Activated CD4-positive, alpha-beta memory T cell treated with anti-CD3 and anti-CD28 coated beads, Interleukin-2, amount 10 ng/mL, durations not matched to agents 7 days and 5 days (primary cell): ENCODE measurements at places on chromosomes 4 and X. TPM values are rescaled to one million over a fixed set of nuclear protein-coding genes. Genes with fewer than 3 reads are reported as not detected.
A peak's percentile ranks its signal among the peaks of the same experiment; 100 is the strongest.

DNA sequence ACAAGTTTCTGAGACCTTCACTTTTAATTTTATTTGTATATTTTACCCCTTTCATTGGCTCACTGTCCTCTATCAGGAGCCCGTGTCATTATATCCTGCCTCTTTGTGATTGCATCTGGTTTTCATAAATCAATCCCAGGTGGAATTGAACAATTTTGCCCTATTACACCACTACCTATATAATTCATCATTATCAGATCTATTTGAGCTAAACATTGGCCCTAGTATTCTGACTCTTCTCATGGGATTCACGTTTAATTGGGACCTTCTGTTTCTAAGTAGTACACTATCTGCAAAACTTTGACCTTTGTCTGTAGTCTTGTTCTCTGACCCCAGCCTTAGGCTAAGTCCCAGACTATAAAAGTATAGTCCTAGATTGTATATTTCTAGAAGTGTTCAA lies 114.1 kb downstream of the FAT4 start:
- DNase-seq, result no peak
- no peak overlapping the region for H3K4me3 ChIP-seq
- no peaks in the 10 kb centered on the region for H3K36me3 ChIP-seq
- H3K27me3 ChIP-seq, result no peaks in the 10 kb centered on the region
- H3K27ac ChIP-seq, result no peak overlapping the region

Gene FAM149A
- total RNA-seq, result 0.38 TPM

GRCh38 chr4:180436361-180436760 lies 1806.8 kb upstream of the TENM3 start:
- H3K27me3 ChIP-seq, result no peaks in the 10 kb centered on the region
- DNase-seq, result no peak
- H3K36me3 ChIP-seq, result no peaks in the 10 kb centered on the region
- no peak overlapping the region for H3K27ac ChIP-seq
- H3K4me1 ChIP-seq, result no peaks in the 10 kb centered on the region
- H3K4me3 ChIP-seq, result no peak overlapping the region

DNA sequence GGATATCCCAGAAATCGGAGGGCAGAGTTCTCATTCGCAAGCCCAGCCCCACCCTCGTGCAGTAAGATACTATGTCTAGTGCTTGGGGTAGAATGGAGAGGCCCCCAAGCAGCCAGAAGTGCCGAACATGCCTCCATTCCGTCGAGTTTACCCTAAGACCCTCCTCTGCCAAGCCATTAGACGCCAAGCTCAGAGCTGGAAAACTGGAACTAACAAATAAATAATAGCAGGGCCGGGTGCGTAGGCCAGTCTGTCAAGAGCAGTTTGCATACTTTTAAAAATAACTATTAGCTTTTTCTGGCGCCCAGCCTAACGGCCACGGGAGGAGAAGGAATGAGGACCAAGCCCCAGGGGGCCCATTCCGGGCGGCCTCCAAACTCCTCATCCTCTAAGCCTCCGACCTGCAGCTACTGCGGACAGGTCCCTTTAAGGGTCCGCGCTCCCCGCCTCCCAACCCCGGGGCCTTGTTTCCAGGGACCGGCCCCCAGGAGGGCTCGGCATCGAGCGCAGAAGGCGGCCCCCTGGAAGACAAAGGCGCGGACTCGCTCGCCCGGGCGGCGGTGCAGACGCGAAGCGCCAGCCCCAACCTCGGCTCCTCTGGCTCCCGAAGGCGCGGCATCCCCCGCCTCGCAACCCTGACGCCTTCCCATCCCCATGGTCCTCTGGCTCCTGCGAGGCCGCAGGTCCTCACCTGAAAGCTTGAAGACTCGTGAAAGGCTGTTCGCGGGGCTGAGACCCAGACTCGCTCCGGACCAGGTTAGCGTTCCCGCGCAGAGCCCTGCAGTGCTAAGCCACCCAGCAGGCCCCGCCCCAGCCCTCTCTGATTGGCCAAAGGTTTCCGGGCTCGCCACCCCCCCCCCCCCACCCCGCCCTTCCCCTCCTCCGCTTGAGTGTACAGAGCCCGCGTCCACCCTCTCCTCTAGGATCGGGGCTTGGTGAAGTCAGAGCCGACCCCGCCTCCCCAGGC lies at the start of gene TMSB15A:
Gene TMSB15A (minus strand): TSS at position 765 of the 967 bp plus-strand sequence.
- peaks cover 5% of the 10 kb centered on the region for H3K4me1 ChIP-seq
- peak; percentile 42 for DNase-seq
- peak within 1 kb of the TSS; percentile 69 for H3K4me3 ChIP-seq
- H3K36me3 ChIP-seq, result no peaks in the 10 kb centered on the region

DNA sequence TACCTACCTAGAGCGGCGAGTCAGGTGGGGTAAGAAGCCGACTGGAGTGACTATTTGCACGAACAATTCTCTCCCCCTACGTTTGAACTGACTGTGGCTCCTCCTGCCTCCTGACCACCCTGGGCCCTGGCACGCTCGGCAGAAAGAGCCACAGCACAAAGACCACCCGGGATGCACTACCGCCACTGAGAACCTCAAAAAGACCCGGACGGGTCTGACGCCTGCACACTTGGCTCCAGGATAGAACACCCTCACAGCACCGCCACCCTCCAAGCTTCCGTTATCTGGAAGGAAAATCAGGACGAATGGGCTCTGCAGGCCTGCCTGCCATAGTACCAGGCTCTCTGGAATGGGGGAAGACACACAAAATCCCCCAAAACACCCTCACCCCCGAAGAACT lies 2.2 kb downstream of the LRPAP1 start:
- peaks cover 26% of the 10 kb centered on the region for H3K4me1 ChIP-seq
- DNase-seq, result no peak
- H3K36me3 ChIP-seq, result peaks cover 7% of the 10 kb centered on the region
- peaks cover 3% of the 10 kb centered on the region for H3K27me3 ChIP-seq
- no peak overlapping the region for H3K4me3 ChIP-seq
- no peak overlapping the region for H3K27ac ChIP-seq

DNA sequence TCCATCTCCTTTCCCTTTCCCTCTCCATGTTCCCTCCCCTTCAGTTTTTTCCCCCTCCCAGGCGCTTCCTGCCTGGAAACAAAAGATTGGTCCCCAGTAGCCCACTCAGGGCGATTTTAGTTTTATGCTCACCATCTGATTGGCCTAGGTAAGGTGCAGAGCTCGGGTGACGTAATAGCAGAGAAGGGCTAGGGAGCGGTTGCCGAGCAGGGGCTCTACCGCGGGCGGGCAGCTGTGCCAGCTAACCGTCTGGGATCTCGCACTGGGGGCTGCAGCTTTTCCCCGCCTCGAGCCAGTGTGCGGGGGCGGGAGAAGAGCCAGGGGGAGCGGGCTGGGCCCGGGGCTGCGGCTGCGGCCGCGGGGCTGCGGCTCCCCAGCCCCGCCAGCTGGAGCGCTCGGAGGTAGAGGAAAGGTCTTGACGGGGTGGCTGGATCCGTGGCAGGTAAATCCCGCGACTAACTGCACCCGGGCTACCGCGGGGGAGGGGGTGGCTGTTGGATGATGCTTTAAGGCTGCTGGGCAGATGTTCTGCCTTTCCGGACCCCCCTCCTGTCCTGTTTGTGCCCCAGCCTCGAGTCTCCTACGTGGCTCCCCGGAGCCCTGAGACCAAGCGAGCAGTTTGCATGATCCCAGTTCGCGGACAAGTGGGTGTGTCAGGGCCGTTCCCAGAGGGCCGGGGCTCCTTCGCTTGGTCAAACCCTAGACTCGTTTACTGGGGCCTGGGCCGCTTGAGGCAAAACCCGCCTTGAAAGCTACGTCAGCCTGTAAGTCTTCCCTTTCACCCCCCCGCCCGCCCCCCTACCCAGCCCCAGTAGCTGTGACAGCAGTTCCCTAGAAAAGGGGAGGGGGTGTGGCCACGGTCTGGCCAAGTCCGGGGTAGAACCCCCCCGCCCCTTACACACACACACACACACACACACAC lies at the start of gene PAK3:
Gene PAK3 (plus strand): TSS at position 218 of the 922 bp plus-strand sequence. CDS start 26,913 bp downstream, outside the sequence.
- peaks cover 21% of the 10 kb centered on the region for H3K27me3 ChIP-seq
- no peaks in the 10 kb centered on the region for H3K36me3 ChIP-seq
- peak within 1 kb of the TSS; percentile 75 for H3K4me3 ChIP-seq
- DNase-seq, result peak; percentile 25

GRCh38 chr4:112023402-112023950 lies 121.8 kb upstream of the FAM241A start:
- H3K27me3 ChIP-seq, result peaks cover 9% of the 10 kb centered on the region
- no peaks in the 10 kb centered on the region for H3K36me3 ChIP-seq
- DNase-seq, result no peak
- no peak overlapping the region for H3K27ac ChIP-seq
- H3K4me3 ChIP-seq, result no peak overlapping the region

DNA sequence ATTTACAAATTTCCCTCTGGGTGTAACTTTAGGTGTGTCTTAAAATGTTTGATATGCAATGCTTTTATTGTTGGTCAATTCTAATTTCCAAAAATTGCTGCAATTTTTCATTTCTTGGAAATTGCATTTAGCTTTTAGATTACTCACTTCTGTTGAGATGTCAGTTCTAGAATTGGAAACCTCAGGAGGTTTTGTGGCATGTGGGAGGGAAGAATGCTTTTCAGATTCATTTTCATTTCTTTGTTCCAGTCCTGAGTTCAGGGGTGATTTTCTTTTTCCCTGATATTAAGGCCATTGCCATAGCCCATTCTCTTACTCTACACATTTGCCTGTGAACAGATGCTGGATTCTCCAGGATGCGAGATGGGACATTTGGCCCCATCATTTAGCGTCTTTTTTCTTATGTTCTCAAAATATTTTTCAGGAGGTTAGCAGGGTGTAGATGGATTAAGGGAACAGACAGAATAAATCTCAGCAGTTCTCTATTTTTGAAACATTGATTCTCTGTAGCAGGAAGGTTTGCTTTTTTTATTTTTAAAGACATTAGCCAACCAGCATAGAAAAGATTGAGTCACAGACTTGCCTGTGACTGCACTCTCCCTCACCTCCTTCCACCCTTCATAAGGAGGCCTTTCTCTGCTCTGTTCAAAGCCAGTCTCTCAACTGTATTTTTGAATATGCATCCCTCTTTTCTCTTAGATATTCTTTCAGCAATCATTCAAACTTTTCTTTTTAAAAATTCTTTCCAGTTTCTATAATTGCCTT lies 238.4 kb upstream of the ANXA3 start:
- peaks cover 15% of the 10 kb centered on the region for H3K27me3 ChIP-seq
- DNase-seq, result no peak
- H3K36me3 ChIP-seq, result no peaks in the 10 kb centered on the region

DNA sequence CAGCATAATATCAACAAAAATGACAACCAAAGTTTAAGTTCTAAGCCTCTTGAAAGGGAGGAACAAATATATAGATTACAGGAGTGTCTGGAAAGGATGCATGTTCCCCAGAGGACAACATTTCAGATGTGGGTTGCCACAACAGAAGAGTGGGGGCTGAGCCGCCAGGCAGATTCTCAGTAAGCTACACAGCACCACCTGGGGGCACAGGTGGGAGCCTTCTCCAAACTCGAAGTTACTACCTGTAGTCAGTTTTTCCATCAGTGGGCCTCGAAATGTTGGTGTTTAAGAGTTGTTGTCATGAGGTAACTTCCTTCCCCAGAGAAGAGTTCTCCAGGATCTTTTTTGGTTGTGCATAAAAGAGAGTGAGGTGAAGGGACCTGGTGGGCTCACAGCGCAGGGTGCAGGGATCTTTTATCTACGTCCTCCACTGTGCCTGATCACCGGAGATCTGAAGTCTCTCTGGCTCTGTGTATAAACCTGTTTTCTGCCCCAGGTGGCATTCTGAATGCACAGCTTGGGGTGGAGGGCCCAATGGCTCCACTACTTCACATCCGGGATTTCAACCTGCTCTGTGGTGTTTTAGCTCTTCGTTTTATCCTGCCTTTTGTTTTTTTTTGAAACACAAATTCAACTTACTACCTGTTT lies 58.4 kb upstream of the STS start:
- peaks cover 2% of the 10 kb centered on the region for H3K36me3 ChIP-seq
- H3K27ac ChIP-seq, result no peak overlapping the region
- peaks cover 36% of the 10 kb centered on the region for H3K4me1 ChIP-seq
